Pulmonary artery endothelial cell (primary cell): ENCODE measurements at places on chromosomes 5 and 9. TPM values are rescaled to one million over a fixed set of nuclear protein-coding genes. Genes with fewer than 3 reads are reported as not detected.

GRCh38 chr5:103394676-103395075 is 136.1 kb downstream of the MACIR start:
- no peak for DNase-seq

GRCh38 chr9:135661816-135662560 is 1.1 kb upstream of the LCN9 start:
- no peak for DNase-seq

DNA sequence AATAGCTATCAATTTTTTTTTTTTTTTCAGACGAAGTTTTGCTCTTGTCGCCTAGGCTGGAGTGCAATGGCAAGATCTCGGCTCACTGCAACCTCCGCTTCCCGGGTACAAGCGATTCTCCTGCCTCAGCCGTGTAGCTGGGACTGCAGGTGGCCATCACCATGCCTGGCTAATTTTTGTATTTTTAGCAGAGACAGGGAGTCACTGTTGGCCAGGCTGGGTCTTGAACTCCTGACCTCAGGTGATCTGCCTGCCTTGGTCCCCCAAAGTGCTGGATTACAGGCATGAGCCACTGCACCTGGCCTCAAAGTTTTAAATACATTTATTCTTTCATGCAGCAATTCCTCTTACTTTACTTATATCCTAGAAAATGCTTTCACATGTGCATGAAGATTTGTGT is 17.6 kb downstream of the TRIM14 start:
- DNase-seq = no peak

- no peak for DNase-seq
Measured at GRCh38 chr5:171155621-171156020, 153.4 kb upstream of the TLX3 start.

DNA sequence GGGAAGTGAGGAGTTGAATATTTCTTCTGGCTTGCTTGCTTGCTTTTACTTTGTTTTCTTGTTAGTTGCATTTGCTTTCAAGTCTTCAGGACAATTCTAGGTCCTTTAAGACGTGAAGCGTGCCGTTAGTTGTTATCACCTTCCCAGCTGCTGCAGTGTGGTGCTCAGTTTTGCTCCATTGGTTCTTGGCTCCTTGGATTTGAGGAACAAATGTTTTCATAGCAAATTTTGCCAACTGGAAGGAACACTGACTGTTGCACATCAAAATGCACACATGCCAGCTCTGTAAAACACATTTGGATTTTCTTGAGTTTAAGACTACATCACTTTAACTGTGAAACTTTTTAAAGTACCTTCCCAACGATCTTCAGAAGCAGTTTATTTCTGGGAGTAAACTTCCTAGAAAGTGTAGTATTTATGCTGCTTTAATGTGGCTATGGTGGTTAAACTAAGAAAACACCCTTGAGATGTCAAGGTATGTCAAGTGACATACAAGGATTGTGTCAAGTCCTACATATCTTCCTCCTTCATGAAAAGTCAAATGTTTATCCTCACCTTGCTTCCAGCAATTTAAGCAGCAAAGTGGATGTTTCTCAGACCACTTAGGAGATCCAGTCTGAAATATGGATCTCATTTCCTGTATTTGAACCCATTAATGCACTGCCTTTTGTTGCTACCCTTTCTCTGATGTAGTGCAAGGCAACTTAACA is 24.9 kb downstream of the MOCS2 start:
- no peak for DNase-seq

GRCh38 chr9:2174911-2175310 is 159.8 kb downstream of the SMARCA2 start:
- DNase-seq = no peak

DNA sequence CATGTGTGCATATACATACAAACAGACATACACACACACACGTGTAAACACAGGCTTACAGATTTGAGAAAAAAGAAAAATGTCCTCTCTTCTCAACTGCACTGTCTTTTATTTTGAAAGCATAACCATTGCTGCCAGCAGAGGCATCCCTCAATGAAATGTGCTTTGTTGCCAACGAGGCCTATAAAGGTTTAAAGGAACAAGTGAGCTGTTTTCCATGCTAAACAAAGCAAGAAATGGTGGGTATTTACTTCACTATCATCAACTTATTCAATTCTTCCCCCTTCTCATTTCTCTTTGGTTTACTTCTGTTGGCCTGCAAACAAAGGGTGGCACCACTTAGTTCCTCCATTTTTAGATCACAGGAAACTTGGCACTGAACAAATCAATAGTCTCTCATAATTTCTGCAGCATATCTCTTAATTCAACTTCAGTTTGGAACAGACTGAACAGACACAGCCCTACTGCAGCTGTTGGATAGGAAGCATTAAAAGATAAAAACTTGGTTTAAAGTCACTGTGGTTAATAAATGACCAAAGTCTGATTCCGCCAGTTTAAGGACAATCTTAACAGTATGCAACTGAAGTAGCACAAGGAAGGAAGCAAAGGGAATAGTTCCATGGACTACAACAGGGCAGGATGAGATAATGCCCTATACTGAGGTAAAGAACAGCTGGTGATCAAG is 21.7 kb downstream of the TTC33 start:
- DNase-seq = no peak

DNA sequence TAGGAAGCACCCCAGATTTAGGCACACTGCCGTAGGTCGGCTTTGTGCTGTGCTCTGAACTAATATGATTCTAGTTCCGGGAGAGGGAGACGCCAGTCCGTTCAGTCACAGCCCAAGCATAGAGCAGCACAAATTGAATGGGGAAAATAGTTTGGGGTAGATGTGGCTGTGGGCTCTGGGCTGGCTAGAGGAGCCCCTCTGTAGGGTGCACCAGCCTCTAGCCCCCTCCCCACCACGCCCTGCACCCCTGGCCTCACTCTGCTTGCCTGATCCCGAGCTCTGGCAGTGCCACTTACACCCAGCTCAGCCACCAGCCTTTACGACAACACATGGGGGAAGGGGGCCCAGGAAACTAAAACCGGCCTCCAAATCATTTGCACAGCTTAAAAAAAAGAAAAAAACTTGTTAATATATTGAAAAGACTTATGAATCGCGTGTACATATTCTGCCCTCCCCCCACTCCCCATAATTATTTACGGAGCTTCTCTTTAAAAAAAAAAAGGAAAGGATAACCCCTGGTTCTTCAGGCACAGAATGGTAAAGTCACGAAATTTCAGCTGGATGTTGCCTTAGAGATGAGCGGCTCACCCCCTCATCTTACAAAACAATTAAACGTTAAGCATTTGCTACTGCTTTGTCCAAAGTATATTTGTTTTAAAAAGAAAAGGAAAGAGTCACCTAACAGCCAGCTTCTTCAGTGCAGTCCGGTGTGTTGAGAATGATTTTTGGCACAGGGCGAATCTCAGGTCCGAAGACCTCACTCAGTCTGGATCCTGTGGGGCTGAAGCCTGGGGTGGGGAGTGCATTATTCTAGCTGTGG is 3.5 kb downstream of the LMX1B start:
- no peak for DNase-seq

- no peak for DNase-seq
Measured at GRCh38 chr9:75858497-75859092, 31.9 kb upstream of the PCSK5 start.

DNA sequence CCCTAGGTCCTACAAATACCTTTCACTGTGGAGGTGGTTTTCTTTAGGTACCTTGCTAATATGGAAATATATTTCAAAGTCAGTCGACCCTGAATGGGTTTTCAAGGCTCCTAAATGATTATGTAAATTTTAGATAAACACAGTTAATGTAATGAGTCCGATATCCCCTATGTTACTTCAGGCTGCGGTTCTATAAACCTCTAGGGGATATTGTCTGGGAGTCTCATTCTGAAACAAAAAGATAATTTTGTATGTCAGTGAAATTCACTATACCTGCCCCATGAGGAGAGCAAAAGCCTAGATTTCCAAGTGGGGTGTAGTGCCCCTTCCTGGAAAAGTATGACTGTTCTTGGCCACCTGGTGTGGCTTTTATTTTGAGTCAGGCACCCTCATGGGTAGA is 377.3 kb downstream of the ICE1 start:
- DNase-seq = no peak

DNA sequence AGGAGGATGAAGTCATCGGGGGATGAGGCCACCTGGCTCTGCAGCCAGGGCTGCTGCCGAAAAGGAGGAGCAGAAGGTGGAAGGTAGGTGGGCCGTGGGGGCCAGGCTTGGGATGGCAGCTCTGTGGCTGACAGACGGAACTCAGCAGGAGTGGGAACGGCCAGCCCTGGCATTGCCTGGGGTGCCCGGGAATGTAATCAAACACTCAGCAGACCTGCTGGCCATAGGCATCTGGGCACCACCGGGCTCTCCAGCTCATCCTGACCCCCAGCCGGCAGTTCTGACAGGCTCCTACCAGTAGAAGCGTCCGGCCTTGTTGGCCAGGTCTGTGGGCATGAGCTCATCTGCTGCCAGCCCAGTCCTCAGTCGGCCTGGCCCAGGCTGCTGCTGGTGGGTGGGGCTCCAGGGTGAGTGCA is 4.3 kb upstream of the FAT2 start:
- DNase-seq = no peak

GRCh38 chr9:18485714-18486113 is 11.8 kb downstream of the ADAMTSL1 start:
- DNase-seq = no peak

DNA sequence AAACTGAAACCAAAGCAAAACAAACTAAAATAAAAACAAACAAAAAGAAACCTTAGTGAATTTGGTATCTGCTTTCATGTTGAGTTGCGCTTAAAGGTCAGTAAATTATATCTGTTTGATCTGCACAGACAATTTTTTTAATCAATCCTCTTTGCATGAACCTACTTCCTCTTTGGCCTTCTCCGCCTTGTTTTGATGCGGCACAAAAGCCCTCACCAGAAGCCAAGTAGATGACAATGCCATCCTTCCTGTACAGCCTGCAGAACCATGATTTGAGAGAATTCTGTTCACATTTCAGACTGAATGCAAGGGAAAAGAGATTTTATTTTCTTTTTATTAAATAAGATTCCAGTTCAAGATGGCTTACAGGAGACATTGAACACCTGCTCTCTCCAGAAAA is 473.6 kb upstream of the FTMT start:
- DNase-seq = no peak

The SEMA6A gene
- 0.35 and 0.92 TPM in 2 replicates for total RNA-seq

The RIGI gene
- 20.8 and 37.1 TPM in 2 replicates for total RNA-seq

The COL23A1 gene
- total RNA-seq = not detected in 2 replicates
